Occipital lobe (tissue), 3 donors: ENCODE measurements at places on chromosomes 3 and 15.
A peak's percentile ranks its signal among the peaks of the same experiment; 100 is the strongest.

GRCh38 chr3:49787182-49787464 lies 781 bp upstream of the IP6K1 start:
- no peak for DNase-seq

GRCh38 chr15:31372635-31373091 lies 46.0 kb downstream of the KLF13 start:
- DNase-seq = peak; percentile 26

- DNase-seq = peak; percentile 86
Observed at GRCh38 chr3:184361932-184362667, 590 bp downstream of the POLR2H start.

DNA sequence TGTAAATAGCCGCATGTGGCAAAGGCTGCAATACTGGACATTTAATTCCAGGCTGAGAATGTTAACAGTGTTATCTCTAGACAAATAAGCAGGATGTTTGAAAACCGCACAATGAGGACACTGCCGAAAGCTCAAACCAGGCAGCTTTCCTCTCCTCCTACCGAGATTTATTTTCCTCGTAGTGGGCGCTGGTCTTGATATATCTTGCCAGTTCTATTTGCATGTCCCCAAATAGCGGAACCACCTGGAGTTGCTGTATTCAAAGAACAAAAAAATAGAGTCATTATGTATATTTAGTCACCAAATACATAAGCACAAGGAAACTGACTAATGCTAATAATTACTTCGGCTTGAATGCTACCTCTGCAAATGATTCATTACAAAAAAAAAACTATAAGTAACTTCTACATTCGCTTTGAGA lies 46.5 kb downstream of the CYFIP1 start:
- no peak for DNase-seq

- DNase-seq = no peak
Observed at GRCh38 chr15:89457086-89457485, 39.3 kb downstream of the RHCG start.

- no peak for DNase-seq
Observed at GRCh38 chr15:33587773-33588172, 277.0 kb downstream of the RYR3 start.

- DNase-seq = no peak
Observed at GRCh38 chr3:83968356-83968755, 990.4 kb upstream of the CADM2 start.

- no peak for DNase-seq
Observed at GRCh38 chr3:127755305-127755681, 67.0 kb downstream of the MGLL start.

DNA sequence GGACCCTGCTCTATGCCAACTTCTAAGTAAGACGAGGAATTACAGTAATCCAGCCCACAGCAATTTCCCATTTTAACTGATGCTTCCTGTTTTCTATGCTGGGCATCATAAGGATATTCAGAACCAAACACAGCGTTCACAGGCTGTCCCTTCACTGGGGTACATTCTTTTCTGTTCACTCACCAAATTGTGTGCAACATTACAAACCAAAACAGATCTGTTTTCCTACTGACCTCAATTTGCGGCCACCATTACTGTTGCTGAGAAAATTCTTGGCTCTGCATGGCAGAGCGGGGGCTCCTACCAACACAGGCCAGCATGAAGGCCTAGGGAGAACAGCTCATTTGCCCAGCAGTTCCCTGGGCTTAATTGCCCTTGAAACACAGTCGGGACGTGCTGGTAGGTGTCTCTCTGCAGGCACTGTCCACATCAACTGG lies 76.5 kb downstream of the MYO1E start:
- DNase-seq = no peak

DNA sequence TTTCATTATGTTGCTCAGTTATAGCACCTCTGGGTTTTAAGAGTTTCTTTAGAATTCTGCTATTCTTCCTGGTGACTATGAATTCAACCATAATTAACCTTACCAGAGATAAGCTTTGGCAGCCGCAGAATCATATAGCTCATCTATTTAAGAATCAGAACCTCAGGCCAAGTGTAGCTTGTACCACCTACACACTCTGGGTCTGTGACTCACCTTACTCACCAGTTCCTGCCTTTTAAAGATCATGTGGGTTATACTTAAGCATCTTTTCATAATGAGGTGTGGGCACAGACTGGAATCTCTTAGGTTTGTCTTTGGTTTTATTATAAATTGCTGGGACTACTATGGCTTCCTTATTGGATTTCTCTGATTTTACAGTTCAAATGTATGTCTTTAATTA lies 21.9 kb downstream of the CDV3 start:
- no peak for DNase-seq

DNA sequence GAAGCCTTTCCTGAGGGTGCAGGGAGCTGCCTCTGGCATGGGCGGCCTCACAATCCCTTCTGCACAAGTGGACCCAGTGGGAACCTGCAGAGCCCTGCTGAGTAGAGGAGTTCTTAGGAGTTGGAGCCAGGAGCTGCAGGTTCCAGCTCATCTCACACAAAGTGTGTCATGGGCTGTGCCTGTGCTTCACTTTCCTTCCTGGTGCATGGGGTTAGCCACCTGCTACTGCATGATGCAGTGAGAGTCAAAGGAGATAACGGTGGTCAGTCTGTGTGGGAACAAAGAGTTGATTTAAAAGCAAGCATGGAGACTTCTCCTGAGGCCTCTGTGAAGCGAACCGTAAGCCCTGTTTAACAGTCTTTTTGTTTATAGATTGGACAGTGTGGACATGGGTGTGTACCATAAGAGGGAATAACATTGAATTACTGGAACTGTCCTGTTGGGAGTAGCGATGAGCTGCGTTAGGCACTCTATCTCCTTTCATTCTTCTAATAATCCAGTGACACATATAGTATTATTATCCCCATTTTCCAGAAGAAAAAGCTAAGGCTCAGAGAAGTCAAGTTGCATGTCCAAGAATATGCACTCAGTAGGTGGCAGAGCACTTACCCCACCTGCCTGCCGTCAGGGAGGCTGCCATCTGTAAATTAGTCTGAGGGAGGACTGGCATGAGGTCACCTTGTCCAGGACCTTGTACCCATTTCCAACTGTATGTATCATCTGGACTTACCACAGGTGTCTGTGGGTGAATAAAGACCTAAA lies 68.7 kb upstream of the PRR23C start:
- no peak for DNase-seq

DNA sequence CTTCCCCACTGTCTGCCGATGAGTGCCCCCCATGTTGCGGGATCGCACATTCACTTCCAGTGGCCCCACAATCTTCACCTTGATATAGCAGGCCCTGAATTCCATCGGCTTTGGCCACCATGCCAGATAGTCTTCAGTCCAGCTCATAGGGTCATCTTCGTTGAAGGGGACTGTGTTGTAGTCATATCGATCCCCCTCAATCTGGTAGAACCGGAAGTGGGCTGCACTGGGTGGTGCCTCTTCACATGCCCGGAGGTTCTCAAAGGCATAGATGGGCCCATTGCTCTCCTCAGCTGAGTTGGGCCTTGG lies 12.1 kb upstream of the CLPX start:
- no peak for DNase-seq

DNA sequence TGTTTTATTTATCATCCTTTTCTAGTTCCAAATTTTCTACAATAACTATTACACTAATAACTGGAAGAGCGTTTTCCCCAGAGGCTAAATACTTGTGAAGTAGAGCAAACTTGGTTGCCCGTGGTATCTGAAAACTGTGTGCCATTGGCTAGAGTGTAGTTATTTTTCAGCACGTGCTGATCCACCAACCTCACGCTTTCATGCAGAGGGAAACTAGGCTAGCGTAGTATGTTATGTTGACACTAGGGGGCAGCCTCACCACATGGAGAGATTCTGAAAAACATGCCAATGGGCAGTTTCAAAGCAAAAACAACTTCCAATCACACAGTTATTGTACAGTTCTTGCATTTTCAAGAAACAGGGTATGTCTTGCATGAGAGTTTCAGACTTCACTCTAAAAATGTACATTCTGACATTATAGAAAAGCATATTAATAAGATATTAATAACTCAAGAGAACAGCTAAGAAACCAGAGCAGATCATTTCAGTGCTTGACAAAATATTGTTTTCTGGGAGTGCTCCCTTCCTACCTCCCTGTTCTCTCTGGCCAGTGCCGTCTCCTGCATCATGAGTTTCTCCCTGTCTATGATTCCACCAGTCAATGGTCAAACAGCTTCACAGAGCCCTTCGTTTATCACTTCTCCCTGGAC lies 39.7 kb downstream of the SPATA12 start:
- peak; percentile 44 for DNase-seq

DNA sequence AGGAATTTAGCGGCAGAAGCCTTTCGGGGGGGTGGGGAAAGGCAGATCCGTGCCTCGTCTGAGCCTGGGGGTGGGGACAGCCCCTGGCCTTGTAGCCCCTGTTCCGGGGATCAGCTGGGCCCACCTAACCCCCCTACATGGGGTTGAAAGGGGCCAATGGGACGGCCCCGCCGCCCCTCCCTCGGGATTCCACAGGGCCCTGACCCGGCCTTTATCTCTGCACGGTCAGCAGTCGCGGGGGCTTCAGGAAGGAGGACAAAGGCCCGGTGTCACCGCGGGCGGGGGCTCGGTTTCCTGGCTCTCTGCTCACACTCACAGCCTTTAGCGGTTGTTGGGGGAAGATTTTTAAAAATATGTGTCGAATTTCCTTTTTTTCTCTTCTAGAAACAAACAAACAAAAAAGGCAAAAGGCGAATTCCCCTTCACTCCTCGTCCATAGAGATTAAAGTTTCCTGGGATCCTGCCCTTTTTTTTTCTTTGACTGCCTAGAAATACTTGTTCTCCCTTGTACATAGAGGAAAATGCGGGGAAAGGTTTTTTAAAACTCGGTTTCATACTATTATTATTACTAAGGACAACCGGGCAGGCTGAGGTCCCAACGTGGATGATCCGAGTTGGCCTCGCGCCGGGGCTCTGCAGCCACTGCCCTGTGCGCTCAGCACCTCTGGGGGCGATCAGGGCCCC lies 7.9 kb downstream of the FOXL2 start:
- DNase-seq = no peak
